ENCODE measurements at places on chromosomes 16 and 17.

DNA sequence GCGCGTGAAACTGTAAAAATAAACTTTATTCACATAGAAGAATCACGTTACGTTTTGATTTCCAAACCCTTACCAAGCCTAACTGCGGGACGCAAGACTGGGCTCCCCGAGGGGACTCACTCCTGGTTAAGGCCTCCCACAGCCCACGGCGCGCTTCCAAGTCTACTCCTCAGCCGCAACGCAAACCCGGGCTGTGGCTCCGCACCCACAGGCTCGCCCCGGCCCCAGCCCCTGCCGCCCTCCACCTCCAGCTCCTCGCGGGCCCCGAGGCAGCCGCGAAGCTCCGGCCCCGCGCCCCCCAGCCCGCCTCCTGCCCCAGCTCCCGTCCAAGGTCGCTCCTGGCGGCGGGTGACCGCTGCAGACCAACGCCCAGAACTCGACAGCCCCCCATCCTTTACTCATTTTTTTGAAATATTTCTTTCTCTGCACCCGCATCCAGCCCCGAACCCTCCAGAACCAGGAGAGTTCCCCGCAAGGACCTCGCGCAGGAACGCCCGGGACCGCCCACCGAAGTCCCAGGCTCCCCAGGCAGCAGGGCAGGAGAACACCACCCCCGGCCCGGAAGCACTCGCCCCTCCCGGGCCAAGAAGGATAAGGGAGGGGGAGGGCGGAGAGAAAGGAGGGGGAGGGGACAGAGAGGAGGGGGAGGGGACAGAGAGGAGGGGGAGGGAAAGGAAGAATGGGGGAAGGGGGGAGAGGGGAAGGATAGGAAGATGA lies 912 bp downstream of the USP22 start:
- no peak for DNase-seq

DNA sequence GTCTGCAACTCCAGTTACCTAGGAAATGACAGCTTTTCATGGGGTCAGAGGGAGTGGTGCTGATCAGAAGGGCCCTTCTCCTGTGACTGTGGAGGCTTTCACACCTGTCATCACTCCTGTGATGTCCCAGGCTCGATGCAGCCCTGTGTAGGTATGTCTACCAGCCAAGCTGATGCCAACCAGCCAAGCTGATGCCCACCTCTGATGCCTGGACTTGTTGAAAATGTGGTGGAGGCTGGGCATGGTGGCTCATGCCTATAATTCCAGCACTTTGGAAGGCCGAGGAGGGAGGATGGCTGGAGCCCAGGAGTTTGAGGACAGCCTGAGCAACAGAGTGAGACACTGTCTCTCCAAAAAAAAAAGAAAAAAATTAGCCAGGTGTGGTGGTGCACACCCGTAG lies 33.7 kb upstream of the RGS9 start:
- DNase-seq: no peak

GRCh38 chr16:80300456-80300855 lies 240.3 kb upstream of the DYNLRB2 start:
- no peak for DNase-seq

- DNase-seq: no peak
These were observed 1.4 kb upstream of the TENT4B start for GRCh38 chr16:50151756-50152155.

DNA sequence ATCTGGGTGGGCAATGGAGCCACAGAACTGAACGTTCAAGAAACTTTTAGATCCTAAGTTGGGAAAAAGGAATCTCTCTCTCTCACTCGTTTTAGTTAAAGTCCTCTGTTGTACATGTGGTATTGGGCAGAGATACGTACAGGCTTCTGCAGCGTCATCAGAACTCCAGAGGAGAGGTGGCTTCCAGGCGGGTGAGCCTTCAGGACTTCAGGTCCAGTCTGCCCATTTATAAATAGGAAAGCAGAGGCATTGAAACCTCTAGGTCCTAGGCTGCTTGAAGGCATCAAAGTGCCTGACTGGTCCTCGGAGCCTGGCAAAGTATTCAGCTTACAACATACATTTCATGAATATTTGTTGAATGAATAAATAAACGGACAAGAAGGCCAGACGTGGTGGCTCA lies 8.1 kb upstream of the TNFRSF13B start:
- no peak for DNase-seq

DNA sequence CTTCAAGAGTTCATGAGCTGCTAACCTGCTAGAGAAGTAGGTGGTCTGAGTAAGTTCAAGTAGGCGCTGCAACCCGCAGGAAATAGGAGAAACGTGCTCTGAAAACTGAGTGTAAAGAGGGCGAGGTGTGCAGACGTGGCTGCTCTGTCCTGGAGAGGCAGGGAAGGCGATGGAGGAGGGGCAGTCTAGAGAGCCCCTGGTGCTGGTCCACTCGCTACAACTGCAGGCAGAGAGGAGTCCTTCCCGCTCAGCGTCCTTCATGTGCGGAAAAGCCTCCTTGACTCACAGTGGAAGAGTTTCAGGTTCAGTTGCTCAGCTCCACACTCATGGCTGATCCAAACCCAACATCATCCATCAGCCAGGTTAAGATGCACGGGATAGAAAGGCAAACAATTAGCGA lies 12.1 kb downstream of the ABCA3 start:
- no peak for DNase-seq

DNA sequence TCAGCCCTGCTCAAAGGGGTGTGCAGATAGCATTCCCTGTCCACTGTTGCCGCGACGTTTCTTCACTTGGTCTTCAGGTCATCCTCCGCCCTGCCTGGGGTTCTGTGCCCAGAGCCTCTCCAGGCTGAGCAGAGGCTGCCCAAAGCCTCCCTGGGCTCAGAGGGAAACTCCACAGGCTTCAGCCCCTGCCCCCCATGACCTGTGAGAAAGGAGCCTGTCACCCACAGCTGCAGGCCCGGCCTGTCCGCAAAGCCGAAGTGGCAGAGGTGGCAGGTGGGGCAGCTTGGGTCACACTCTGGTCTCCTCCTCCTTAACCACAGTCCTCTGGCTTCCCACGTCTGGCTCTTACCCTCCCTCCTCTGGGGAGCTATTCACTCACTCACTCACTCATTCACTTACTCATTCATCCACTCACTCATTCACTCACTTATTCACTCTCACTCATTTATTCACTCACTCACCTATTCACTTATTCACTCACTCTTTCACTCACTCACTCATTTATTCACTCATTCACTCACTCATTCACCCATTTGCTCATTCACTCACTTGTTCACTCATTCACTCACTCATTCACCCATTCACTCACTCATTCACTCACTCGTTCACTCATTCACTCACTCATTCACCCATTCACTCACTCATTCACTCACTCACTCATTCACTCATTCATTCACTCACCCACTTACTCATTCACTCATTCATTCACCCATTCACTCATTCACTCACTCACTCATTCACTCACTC lies 7.1 kb upstream of the CPSF4L start:
- DNase-seq: no peak

DNA sequence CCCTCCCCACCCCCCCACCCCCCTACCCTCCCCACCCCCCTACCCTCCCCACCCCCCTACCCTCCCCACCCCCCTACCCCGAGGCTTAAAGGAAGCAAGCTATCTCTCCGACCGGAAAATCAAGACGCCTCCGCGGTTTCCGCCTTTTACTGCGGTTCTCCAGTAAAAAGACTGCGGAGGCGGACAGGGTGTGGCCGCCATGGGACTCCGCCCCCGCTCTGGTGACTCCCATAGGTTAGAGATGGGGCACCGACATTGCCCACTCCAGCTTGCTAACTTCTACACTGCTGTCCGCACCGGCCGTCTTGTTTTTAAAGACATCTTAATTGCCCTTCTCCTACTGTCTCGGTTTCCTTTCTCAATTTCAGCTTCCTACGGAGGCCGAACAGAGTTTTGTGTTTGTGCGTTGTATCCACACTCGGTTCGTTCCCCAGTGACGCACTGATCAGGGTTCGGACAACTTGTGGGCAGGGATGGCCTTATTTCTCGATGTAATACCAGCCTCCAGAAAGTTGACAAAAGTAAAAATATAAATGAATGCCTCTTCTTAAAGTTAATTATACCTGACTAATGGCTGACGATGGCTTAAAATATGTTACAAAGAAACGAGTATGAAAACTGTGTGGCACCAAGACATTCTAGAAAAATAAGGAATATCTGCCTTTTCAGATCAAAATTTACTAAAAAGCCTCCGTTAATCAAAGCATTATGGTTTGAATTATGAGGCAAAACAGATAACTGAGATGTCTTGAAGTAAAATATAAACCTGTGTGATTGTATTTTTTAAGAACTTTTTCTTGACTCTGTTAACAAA lies 1.1 kb upstream of the ZNF200 start:
- no peak for DNase-seq

- no peak for DNase-seq
These were observed 458.6 kb upstream of the GOT2 start for GRCh38 chr16:59192551-59193199.

- DNase-seq: no peak
These were observed 11.3 kb upstream of the UBALD2 start for GRCh38 chr17:76253841-76254240.

DNA sequence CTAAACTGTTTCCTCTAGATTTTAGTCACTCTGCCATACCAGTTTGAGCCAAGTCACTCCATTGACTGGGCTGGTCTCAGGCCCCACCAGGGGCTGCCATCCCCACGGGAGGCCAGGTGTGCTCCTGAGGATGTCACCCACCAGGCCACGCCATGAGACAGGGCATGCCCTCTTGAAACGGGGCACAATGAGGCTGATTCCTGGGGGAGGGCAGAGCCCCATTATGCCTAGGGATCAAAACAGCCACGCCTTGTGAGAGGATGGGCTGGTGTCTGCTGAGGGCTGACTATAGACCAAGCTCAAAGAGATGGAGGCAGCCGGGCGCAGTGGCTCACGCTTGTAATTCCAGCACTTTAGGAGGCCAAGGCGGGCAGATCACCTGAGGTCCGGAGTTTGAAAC lies 21.5 kb downstream of the GINS2 start:
- no peak for DNase-seq

GRCh38 chr16:23861874-23862273 lies 26.1 kb downstream of the PRKCB start:
- no peak for DNase-seq

GRCh38 chr17:78736526-78737079 lies 45.5 kb downstream of the CYTH1 start:
- no peak for DNase-seq

DNA sequence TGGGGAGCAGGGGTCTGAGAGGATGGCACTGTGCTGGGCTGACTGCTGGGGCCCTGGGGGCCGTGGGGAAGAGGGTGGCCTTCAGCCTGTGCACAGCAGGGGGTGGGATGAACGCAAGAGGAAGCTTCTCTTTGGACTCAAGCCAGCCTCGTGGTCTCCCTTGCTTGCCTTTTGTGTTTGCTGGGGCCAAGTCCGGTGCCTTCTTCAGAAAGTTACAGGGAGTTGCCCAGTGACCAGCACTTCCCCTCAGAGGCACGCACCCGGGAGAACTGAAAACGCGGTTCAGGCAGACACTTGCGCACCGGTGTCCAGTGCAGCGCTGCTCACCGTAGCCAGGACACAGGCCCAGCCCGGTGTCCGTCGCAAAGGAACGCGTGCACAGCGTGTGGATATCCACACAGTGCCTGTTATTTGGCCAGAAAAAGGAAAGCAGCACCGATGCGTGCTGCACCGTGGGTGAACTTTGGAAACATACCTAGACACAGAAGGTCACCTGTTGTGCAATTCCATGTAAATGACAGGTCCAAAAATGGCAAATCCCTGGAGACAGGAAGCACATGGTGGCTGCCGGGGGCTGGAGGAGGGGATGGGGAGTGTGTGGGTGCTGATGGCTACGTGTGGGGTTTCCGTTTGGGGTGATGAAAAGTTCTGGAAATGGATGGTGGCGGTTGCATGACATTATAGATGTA lies 29.4 kb upstream of the NUDT16L1 start:
- DNase-seq: no peak

- DNase-seq: no peak
These were observed 89.2 kb downstream of the ANKRD11 start for GRCh38 chr16:89401205-89401604.

GRCh38 chr16:21684199-21684598 lies 20.4 kb downstream of the OTOA start:
- DNase-seq: no peak

GRCh38 chr16:73023752-73024570 lies 24.0 kb downstream of the ZFHX3 start:
- no peak for DNase-seq

GRCh38 chr17:76446449-76447231 lies 6.3 kb downstream of the UBE2O start:
- no peak for DNase-seq

- no peak for DNase-seq
These were observed 40.1 kb upstream of the AMZ2 start for GRCh38 chr17:68207651-68208253.

DNA sequence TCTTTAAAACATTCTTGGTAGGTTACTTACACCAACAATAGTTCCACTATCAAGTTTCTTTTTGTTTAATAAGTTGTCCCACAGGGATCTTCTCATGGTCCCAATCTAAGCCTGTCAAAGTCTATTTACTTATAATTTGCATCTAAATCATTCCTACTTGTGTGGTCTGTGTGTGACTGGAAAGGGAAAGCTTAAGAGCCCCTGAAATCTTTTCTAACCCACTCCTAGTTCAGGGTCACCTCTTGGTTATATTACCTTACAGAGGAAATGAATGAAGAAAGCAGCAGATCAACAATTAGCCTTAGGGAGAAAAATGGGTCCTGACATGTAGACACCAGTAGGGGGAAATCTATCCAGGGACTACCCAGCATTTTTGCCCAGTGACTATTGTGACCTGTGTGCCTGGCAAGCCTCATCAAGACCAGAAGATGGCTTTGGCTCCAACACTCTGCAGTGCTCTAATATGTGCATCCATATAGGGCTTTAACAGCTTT lies 110.4 kb upstream of the HAS3 start:
- DNase-seq: no peak

DNA sequence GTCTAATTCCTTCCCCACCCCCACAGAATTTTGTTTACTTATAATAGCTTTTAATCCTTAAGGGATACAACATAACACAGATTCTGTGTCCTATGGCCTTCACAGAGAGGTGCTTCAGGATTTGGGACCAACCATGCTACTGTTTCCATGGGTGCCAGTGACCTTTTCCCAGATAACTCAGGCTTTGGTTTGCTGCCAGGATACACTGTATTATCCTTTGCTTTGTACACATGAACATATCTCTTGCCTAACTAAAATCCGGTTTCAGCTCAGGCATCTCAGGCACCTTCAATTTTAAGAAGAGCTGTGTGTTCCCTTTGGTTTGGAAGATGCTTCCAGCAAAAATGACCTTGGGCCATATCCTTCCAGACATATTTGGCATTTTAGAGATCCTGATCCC lies 428.4 kb upstream of the CDH5 start:
- no peak for DNase-seq

GRCh38 chr16:10618710-10619209 lies 38.4 kb upstream of the EMP2 start:
- DNase-seq: peak; percentile 10

- DNase-seq: no peak
These were observed 17.6 kb downstream of the SRCIN1 start for GRCh38 chr17:38587947-38588787.

DNA sequence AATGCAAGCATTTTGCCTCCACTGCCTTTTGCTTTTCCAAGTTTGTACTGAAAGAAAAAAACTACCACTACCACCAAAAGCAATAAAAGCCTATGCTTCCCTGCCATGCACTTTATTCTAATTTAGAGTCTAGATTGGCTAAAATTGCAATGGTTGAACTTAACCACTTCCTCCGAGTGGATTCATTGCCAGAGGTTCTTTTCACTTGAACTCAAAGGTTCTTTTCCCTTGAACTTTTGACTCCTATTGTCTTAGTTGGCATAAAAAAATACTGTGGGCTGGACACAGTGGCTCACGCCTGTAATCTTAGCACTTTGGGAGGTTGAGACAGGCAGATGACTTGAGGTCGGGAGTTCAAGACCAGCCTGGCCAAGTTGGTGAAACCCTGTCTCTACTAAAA lies 319.8 kb upstream of the GOT2 start:
- no peak for DNase-seq

GRCh38 chr17:80760511-80760911 lies 215.9 kb downstream of the RPTOR start:
- DNase-seq: no peak
